ENCODE measurements at places on chromosomes 4 and X. TPM values are rescaled to one million over a fixed set of nuclear protein-coding genes. Genes with fewer than 3 reads are reported as not detected.
A peak's percentile ranks its signal among the peaks of the same experiment; 100 is the strongest.

DNA sequence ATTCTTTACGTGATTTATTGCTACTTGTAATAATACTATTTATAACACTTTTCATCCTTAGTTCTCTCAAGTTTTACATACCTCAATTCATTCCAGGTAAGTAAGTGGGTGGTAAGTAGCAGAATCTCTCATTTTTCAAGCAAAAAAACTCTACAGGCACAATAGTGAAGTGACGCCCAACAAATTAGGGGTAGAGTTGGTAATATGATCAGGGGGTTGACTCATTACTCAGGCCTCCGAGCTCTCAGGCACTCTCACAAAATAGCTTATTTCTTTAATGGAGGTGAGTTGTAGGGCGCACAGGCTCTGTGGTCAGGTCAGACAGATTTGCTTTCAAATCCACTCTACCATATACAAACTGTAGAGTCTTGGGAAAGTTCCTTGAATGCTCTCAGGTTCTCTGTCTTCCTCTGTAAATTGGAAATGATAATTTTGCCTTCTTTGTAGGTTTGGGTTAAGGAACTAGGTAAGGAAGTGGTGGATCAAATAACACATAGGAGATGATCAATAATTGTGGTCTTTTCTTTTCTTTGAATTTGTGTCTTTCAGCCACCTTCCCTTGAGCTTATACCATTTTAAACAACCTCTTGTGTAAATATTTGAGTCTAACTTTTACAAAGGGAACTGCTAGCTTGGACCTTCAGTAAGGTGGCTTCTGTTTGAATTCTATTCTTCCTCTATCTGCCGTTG is 134.9 kb upstream of the LEF1 start:
- no peak for DNase-seq

DNA sequence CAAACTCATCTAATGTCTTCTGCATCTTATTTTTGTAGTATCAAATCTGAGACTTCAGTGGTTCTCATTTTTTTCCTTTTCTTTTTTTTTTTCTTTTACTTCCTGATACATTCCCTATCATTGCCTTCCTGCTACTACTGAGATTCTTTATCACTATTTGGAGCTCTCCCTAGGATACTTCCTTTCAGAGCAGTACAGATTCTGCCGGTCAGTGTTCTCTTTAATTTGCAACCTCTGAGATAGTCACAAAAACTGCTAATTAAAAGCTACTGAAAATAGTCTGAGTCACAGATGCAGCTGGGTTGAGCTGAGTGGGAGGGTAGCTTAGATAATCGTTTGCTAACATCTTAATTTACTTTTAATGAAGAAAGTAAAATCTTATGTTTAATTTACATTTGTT is 1279.7 kb downstream of the ARAP2 start:
- DNase-seq, result no peak

- no peak for DNase-seq
Measured at GRCh38 chrX:153786669-153787068, 5.8 kb downstream of the SRPK3 start.

AKAP14 gene
- polyA plus RNA-seq, result not detected

GRCh38 chr4:89364541-89364940 is 56.9 kb upstream of the GPRIN3 start:
- no peak for DNase-seq

DNA sequence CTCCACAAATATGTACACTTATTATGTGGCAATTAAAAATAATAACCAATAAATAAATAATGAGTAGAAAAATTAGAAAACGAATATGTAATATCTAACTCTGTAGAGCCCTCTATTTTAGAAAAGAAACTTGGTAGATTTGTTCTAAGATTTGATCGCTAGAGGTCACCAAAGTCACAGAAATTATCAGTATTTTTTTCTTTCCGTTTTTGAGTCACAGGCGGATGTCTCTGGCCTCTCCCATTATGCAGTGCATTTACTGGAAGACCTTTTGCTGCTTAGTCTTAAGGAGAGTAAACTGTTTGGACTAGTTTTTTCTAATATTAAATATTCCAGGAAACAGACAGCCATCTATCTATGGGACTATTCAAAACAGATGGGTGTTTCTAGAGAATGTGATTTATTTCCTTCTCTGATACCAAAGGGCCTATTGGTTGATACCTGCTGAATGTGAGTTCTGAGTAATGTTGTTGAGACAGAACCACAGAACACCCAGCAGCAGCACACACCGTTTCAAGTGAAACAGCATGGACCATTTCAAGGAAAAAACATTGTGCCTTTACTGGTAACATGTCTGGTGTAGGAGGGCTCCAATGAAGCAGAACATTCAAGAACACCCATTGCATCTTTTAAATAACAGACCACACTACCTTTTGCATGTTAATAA is 34.0 kb upstream of the GYPA start:
- DNase-seq, result peak; percentile 64

CPLX1 gene
- polyA plus RNA-seq, result 3.5 TPM

DNA sequence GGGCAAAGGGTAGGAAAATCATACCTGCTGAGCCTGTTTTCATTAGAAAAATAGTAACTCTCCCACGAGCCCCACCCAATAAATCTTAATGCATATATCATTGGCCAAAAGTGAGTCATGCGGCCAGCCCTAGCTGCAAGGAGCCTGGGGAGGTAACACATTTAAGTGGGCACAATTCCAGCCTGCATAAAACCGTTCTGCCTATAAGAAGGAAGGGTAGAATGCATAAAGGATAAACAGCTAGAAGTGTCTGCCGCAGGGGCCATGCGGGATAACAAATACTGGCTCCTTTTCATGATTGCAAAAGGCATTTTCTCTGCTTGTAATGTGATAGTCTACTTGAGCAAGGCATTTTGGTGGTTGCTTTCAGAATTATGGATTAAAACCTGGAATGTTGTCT is 37.1 kb downstream of the EFHC2 start:
- no peak for DNase-seq
